ENCODE measurements at places on chromosomes 3 and 15.

DNA sequence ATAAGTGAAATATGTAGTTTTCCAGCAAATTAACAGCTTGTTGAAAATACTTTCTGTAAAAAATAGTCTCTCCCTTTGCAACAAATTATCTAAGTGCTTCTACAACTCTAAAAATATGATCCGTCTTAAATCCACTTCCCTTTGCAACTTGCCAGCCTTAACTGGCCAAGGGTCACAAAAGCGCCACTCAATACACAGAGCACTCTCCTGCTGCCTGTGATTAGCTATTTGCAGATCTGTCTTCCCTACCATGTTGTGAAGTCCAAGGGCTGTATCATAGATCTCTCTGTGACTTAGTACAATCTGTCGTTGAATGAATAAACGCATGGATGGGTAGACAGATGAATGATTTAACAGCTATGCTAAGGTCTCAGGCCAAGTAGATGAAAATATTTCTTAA lies 76.2 kb downstream of the ITGB5 start:
- no peak for DNase-seq

DNA sequence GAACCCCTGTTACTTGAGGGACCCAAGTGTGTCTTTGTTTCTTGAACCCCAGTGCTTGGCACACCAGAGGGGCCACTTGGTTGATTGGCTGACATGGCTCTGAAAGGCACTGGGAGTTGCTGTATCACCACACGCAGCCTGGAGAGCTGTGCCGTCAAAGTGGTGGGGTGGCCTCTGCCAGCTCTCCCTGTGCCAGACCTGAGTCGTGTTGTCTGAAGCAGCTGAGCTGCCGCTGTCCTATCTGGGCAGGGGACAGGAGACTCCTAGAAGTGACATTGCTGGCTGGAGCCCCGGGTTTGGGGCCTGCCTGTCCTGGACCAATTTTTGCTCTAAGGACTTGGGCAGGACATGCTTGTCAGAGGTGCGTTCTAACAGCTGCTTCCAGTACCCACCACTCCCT lies 5.5 kb upstream of the SNX22 start:
- no peak for DNase-seq

GRCh38 chr15:67594770-67595169 lies 52.3 kb downstream of the MAP2K5 start:
- no peak for DNase-seq

- DNase-seq: no peak
Observed at GRCh38 chr3:147377412-147378367, 28.7 kb downstream of the ZIC4 start.

- DNase-seq: no peak
Observed at GRCh38 chr3:148372206-148372875, 325.4 kb upstream of the AGTR1 start.

DNA sequence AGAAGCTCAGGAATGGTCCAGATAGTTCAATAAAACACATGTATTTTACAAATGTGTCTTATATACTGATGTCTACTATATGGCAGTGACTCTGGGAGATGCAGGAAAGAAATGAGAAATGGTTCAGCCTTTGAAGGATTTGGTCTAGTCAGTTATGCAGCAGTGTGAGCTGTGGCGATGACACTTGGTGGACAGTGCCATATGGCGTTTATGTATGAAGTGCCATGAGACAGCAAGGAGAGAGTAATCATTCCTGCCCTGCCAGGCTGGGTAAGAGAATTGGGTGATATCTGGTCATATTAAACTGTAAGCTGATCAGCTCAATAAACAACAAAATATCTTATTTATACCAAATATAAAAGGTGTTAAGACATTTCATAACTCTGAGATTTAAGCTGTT lies 47.6 kb upstream of the ANP32A start:
- DNase-seq: no peak

DNA sequence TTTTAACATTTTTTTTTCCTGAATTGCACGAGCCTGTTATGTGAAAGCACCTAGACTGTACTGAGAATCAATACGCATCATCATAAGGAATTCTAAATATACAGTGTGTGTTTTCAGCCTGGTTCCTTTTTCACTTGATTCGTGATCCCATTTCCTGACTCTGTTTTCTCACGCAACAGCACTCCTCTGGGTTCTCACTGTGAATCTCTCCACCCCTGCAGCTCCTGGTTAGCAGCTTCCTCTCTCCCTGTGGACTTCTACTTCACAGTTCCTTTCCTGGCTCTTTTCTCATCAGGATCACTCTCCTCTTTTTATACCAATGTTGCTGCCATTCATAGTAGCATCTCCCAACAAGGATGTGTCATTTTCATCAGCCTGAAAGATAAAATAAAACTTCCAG lies 297.2 kb downstream of the CADM2 start:
- DNase-seq: no peak

DNA sequence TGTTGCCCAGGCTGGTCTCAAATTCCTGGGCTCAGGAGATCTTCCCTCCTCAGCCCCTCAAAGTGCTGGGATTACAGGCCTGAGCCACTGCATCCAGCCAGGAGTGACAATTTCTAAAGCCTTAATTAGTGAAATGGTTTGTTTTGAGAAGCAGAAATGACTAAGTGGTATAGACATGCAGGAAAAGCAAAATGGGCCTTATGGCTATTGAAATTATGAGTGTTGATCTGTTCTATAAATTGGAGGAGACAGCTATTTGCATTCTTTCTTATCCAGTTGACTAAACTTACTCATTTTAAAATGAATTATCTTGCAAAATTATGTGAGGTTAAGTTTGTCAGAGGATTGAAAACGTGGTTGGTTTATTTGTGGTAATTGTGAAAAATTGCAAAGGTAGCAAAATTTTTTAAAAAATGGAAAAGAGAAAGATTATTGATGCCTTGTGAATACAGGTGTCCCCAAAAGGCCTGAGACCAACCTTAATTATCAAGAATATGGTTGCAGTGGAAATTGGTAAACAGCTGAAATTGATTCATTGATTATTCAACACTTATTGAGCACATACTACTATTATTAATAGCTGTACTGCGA lies 7.9 kb downstream of the RAP2B start:
- no peak for DNase-seq

GRCh38 chr3:10949197-10949596 lies 43.4 kb upstream of the SLC6A1 start:
- no peak for DNase-seq

DNA sequence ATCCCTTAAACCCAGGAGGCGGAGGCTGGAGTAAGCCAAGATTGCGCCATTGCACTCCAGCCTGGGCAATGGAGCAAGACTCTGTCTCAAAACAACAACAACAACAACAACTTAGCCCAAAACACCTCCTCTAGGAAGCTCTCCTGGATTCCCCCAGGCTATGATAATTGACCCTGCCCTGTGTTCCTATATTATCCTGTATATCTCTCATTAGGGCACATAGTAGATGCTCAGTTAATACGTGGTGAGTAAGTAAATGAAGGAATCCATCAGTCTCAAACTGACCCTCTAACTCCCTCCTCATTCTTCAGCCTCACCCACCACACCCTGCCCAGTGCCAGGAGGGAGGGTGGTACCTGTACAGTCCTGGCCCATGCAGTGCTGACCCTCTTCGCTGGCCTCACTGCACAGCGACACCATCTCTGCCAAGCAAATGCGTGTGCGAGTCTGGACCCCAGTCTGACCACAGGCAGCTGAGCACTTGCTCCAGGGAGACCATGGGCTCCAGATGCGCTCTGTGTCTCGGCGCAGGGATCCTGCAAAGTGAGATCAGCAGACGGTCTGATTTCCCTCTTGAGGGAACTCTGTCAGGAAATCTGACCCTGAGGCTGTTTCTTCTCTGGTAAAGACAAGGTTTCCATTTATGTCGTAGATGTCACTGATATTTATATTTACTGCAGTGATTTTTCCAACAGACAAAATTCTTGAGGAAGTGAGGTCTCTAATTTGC lies 6.2 kb downstream of the CILP start:
- no peak for DNase-seq

DNA sequence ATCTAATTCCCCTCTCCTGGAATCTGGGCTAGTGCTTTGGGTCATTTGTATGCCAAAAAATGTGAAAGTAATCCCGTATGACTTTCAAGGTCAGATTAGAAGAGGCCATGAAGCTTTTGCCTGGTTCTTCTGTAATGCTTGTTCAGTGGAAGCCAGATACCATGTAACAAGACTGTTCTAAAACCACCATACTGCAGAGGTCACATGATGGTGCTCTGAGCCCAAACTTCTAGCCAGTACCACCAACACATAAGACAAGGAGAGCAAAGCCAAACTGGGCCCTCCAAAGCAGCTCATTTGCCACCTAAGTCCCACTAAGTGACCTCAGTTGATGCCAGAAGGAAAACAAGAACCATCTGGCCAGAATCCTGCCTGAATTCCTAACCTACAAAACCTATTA lies 64.3 kb upstream of the MELTF start:
- no peak for DNase-seq

DNA sequence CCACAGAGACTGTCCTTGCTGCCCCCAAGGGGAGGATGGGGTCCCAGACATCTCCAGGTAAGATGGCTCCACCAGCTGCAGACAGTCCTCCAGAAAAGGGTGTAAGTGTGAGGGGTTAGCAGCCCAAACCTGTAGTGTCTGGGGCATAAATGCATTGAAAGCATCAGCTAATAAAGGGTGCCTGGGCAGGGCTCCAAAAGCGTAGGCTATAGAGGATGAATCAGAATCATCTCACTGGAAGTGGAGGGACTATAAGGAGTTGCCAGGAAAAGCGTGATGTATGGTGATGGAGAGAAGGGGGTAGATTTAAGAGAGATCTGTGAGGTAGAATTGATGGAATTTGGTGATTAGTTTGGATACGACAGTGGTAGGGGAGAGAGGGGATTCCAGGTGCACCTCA lies 79.9 kb upstream of the ONECUT1 start:
- DNase-seq: no peak

GRCh38 chr3:18438586-18438985 lies 13.4 kb upstream of the SATB1 start:
- no peak for DNase-seq

GRCh38 chr3:191340966-191341365 lies 10.6 kb upstream of the UTS2B start:
- no peak for DNase-seq

DNA sequence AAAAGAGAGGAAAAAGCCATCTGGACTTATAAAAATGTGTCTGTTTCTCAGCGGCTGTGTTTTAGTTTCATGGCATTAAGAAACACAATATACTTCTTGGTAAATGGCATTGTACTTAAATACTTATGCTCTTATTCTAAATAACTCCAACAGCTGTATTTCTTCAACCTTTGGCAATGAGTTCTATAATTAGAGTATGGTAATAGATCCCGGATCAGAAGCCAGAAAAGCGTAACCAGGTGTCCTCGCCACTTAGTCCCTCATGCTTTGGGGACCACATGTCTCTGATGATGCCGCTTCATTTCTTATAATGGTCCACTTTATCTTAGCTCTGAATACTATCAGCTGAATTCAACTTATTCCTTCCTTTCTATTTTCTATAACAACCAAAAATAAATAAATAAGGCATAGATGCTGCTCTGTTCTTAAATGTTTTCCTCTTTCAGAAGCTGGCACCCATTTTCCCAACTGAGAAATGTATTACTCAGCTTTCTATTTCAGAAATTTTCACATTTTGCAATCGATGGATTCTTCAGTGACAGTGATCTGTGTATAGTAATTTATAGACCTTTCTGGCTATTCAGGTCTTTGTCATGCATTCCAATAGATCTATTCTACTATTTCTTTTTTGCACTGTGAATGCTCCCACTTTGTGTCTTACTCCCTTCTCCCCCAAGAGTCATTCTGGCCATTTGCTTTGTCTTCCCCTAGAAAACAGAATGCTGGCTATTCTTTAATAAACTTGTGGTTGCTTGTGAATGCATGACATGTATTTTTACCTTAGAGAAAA lies 87.6 kb upstream of the KBTBD8 start:
- no peak for DNase-seq

- no peak for DNase-seq
Observed at GRCh38 chr3:147755310-147755709, 346.1 kb downstream of the ZIC1 start.

GRCh38 chr3:153284282-153284938 lies 122.4 kb downstream of the RAP2B start:
- peak; percentile 4 for DNase-seq

DNA sequence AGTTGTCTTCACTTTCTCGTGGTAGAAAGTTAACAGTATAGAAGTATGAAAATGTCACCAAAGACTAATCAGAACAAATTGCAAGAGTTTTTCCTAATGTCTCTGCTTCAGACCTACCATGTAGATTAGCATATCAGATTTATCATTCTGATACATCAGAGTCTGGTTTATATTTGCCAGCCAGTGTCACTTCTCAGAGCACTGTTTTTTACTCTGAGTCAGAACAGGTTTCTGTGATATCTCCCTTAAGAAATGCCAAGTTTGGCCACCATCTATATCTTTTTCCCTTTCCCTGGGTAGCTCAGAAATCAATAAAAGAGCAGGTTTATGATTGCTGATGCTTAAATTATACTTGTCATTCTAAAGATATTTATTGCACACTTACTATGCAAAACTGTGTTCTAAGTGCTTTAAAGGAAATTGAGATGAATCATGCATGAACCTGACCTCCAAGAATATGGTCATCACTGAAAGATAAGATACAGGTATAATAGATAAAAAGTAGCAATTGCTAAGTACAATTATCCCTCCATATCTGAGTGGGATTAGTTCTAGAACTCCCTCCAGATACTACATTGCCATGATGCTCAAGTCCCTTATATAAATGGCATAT lies 672.7 kb upstream of the NAALADL2 start:
- no peak for DNase-seq

DNA sequence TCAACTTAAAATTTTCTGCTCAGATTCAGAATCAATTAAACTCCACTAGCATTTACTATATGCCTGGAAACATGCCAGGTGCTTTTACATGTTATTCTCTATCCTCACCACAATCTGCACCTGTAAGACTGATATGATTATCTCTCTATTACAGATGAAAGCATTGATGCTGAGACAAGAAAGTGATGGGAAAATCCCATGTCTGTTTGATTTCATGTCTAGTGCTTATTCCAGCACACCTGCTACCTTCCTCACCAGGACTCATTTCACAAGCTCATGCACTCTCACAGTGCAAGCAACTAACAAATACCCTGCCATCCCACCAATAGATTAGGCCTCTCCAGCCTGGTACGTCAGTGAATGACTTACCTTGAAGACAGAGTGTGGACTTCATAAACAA lies 25.0 kb upstream of the BCL6 start:
- DNase-seq: no peak

GRCh38 chr3:122940628-122941086 lies 86.9 kb downstream of the SEMA5B start:
- DNase-seq: no peak
